ENCODE measurements at places on chromosomes 11 and 22. TPM values are rescaled to one million over a fixed set of nuclear protein-coding genes. Genes with fewer than 3 reads are reported as not detected.

FJX1 gene
- total RNA-seq: 18.1 TPM

RASSF7 gene
- 1.4 TPM for total RNA-seq

GPHA2 gene
- total RNA-seq: not detected

MUC5AC gene
- not detected for total RNA-seq

GRM5 gene
- under 0.01 TPM for total RNA-seq

IGSF9B gene
- under 0.01 TPM for total RNA-seq

PARVG gene
- not detected for total RNA-seq

CHADL gene
- 0.12 TPM for total RNA-seq

ZC3H12C gene
- 11.3 TPM for total RNA-seq

MS4A6E gene
- total RNA-seq: not detected

All from smooth muscle cell of the coronary artery (primary cell).